NCI-H1694 (cell line): ENCODE measurements at places on chromosomes 2 and 18.

GRCh38 chr2:219656526-219656925, 29.1 kb downstream of the SLC4A3 start:
- no peak for DNase-seq

DNA sequence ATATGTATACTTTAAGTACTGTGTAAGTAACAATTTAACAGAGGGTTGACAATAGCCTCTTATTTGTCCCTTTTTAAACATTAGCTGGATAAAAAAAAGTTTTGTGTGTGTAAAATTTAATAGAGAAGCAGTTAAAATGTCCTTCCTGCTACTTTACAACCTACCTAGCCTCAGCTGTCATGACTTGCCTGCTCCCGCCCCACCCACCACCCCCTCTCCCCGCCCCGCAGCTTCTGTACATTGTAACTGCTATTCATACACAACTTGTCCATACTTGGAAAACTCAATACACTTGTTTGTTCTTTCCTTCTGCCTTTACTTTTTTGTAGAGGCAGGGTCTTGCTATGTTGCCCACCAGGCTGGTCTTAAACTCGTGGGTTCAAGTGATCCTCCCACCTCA, 19.5 kb downstream of the RELCH start:
- DNase-seq = no peak

DNA sequence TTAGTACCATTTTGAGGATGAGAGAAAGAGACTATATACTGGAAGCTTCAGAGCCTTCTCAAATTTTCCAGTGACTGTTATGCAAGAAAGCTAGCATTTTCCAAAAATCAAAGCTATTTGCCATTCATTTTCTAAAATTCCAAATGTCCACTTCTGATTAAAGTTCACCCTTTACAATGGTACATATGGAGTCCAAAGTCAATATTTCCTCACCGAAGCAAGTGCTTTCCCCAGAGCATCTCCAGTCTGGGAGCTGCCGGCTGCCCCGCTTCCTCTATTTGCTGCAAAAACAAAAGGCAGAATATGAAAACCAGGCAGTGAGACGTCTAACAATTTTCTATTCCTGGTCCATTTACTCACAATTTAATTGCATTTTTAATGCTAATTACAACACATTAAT, 302.0 kb upstream of the CCDC68 start:
- no peak for DNase-seq

GRCh38 chr2:106800180-106800579, 85.8 kb downstream of the ST6GAL2 start:
- no peak for DNase-seq

- DNase-seq = no peak
Observed at GRCh38 chr2:177268187-177268871, 3.8 kb upstream of the NFE2L2 start.

GRCh38 chr2:74014813-74015212, 30.1 kb downstream of the TET3 start:
- DNase-seq = no peak

DNA sequence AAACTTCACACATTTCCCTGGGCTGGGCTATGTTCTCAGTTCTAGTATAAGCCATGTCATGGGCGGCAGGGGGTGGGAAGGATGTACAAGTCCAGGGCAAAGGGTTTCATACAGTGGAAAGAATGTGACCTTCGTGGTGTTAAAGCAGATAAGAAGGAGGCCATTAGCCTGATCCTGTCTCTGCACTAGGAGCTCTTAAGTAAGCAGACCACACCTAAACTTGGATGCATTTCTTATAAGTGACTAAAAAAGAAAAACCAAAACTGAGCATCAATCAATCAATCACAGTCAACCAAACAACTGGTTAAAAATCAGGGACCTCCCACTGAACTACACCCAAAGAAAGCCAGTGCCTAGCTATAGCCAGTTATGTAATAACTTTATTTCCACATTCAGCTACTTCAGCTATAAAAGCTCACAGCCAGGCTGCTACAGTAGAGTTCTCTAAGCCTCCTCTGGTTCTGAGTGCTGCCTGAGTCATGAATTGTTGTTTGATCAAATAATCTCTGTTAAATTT, 46.8 kb upstream of the RIOK3 start:
- DNase-seq = no peak

DNA sequence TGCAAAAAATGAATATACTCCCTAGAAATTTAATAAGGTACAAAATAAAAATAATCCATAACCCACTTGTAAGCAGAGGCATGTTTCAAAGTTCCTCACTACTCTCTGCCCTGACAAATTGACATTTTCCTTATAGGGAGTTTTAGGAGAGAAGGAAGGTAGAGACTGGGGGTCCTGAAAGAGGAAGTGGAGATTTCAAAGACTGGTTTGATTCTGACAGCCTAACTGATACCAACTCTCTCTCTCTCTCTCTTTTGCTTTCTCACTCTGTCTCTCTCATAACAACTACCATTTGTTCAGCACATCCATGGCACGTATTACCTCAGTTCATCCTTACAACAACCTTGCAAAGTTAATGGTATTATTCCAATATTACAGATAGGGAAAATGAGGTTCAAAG, 18.6 kb downstream of the FZD7 start:
- no peak for DNase-seq

GRCh38 chr18:59056706-59057492, 82.8 kb upstream of the SEC11C start:
- DNase-seq = peak; percentile 54

DNA sequence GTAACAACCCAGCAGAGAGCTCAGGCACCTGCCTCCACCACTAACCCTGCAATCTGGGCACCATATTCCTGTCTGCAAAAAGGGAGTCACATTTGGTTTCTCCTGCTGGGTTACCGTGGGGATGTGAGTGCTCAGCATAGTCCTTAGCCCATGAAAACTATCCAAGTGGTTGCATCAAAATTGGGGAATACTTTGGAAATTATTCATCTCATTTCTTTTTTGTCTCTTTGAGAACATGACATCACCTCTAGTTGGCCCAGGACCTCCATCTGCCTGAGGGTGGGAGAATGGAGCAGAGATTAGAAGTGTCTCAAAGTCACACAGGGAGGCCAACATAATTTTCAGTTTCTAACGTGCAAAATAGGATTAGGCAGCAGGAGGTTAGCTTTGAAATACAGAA, 19.3 kb upstream of the SPP2 start:
- no peak for DNase-seq
